ENCODE measurements at places on chromosomes 2 and 18. TPM values are rescaled to one million over a fixed set of nuclear protein-coding genes. Genes with fewer than 3 reads are reported as not detected.

DNA sequence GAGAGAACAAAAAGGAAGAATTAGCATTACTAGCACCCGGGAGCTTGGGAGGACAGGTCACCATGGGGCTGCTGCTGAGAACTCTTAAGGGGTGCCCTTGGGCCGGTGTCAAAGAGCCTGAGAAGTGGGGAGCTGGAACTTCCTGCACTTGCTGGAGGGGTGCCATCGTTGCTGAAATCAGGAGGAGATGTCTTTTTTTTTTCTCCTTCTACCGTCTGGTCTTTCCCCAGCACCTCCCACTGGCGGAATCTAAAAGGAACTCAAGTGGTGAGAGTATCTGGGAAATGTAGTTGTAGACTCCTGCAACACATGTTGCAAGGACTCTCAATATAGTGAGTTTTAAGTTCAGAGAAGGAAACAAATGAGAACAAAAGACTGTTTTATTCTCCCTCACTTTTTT, 6.1 kb upstream of the AMMECR1L start:
- H3K27me3 ChIP-seq = no peaks in the 10 kb centered on the region
- no peak overlapping the region for H3K4me3 ChIP-seq
- no peaks in the 10 kb centered on the region for H3K36me3 ChIP-seq
- H3K4me1 ChIP-seq = peaks cover 8% of the 10 kb centered on the region
- DNase-seq = no peak

DNA sequence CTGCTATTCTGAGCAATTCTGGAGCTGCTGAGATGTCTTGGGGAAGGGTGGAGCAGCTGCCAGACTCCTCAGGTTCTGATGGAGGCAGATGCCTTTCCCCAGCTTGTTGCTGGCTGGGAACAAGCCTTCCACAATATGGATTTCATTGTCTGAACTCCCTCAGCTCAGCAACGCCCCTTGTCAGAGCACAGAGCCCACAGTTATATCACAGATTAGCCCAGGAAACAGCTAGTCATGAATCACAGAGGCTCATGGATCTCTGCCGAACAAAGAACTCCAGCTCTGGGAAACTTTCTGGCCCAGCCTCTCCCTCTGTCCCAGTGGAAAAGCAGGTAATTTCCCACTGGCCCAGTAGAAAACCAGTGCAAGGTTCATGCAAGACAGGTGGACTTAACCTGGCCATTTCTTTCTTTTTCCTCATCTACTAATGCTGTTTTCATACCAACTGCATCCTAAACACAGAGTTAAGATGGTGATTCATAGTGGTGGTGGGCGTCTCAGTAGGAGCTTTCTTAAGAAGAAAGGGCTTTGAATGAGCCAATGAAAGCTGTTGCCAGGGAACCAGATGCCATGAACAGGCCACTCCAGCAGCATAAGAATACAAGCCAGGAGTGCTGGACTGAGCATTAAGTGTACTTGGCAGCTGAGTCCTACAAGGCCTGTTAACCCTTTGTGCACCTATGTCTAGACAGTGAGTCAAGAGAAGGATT, 8.7 kb upstream of the KIAA2012 start:
- no peak overlapping the region for H3K27ac ChIP-seq
- peak; percentile 30 for DNase-seq
- H3K4me1 ChIP-seq = no peaks in the 10 kb centered on the region
- no peaks in the 10 kb centered on the region for H3K36me3 ChIP-seq
- no peak overlapping the region for H3K4me3 ChIP-seq

DNA sequence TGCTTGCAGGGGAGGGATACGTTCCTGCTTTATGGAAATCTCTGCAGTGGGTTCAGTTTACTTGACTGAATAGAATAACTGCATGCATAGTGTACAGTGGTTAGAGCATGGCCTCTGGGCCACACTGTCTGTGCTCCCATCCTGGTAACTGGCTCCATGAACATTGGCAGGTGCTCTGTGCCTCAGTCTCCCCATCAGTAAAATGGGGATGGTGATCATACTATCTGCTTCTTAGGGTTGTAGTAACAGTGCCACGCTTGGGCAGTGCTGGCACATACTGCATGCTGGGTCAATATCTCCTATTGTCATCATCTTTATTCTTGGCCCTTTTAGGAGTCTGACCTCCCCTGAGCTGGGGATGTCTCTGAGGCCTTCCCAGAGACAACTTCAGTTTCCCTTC, 117.3 kb downstream of the CTIF start:
- H3K36me3 ChIP-seq = no peaks in the 10 kb centered on the region
- DNase-seq = no peak

GRCh38 chr2:229431327-229431954, 160.4 kb upstream of the PID1 start:
- H3K4me3 ChIP-seq = no peak overlapping the region
- no peaks in the 10 kb centered on the region for H3K36me3 ChIP-seq
- no peaks in the 10 kb centered on the region for H3K27me3 ChIP-seq
- peak; percentile 26 for DNase-seq
- H3K4me1 ChIP-seq = no peaks in the 10 kb centered on the region

DNA sequence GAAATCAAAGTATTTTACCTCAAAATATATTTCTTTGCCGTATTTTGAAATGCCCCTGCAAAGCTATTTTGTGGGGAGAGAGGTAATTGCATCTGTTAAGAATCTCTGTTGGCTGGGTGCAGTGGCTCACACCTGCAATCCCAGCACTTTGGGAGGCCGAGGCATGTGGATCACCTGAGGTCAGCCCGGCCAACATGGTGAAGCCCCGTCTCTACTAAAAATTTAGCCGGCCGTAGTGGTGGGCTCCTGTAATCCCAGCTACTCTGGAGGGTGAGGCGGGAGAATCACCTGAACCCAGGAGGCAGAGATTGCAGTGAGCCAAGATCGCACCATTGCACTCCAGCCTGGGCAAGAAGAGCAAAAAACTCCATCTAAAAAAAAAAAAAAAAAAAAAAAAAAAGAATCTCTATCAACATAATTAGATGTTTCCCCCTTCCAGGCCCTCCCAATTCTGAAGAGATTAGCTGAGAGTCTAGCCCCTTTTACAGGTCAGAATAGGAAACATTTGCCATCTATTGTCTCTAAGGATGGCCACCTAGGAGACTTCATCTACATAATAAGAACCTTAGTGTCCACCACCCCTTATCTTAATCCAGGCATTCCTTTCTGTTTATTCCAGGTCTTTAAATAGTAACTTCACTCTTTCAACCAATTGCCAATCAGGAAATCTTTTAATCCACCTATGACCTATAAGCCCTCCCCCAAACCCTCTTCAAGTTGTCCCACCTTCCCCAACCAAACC, 3.5 kb upstream of the TRAPPC8 start:
- DNase-seq = no peak
- no peak overlapping the region for H3K4me3 ChIP-seq
- H3K27me3 ChIP-seq = no peaks in the 10 kb centered on the region
- no peaks in the 10 kb centered on the region for H3K36me3 ChIP-seq

DNA sequence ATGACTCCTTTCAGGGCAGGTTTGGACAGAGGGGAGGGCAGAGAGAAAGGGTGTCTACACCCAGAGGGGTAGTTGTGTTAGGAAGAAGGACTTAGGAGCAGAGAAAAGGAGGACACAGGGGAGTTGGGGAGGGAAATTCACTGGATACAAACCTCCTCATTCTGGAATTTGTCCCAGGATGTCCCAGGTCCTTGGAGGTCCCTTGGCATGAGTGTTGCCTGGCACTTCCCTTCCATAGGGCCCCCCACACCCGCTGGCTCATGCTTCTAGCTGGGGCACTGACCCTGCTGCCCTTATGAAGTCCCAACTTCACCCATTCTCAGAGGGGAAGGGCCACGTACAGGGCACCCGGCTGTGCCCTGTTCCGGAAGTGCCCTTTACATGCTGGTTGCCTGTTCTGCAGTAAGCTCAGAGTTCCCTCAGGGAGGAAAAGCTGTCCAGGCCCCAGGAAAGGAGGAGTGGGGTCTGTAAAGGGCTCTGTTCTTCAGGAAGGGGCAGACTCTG, 93.6 kb upstream of the SMAD2 start:
- no peaks in the 10 kb centered on the region for H3K36me3 ChIP-seq
- H3K4me1 ChIP-seq = no peaks in the 10 kb centered on the region
- DNase-seq = no peak
- H3K4me3 ChIP-seq = no peak overlapping the region
- H3K27ac ChIP-seq = no peak overlapping the region
- peaks cover 15% of the 10 kb centered on the region for H3K27me3 ChIP-seq

- H3K27ac ChIP-seq = no peak overlapping the region
- H3K27me3 ChIP-seq = no peaks in the 10 kb centered on the region
- DNase-seq = no peak
- peaks cover 5% of the 10 kb centered on the region for H3K36me3 ChIP-seq
- H3K4me1 ChIP-seq = no peaks in the 10 kb centered on the region
- H3K4me3 ChIP-seq = no peak overlapping the region
Measured at GRCh38 chr2:175158894-175159293, 9.1 kb downstream of the ATF2 start.

DNA sequence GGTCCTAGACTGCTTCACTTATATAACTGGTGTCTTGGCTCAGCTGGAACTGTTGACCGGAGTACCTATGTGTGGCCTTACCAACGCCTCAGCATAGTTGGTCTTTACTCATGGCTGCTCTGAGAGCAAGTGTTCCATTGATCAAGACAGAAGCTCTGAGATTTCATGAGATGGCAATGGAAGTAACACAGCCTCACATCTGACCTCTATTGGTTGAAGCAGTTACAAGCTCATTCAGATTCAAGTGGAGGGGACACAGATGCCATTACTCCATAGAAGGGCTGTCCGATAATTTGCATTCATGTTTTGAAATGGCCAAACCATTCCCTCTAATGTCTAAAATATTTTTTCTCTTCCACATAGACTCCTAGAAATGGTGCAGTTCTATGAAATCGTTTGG, 46.4 kb upstream of the STK39 start:
- DNase-seq = no peak
- H3K27ac ChIP-seq = no peak overlapping the region
- no peaks in the 10 kb centered on the region for H3K4me1 ChIP-seq
- no peaks in the 10 kb centered on the region for H3K27me3 ChIP-seq

GRCh38 chr18:32093102-32093511, 1.4 kb downstream of the RNF138 start:
- H3K4me3 ChIP-seq = peak overlapping the region; percentile 95
- peaks cover 10% of the 10 kb centered on the region for H3K36me3 ChIP-seq
- H3K27ac ChIP-seq = peak overlapping the region; percentile 95
- no peaks in the 10 kb centered on the region for H3K27me3 ChIP-seq

DNA sequence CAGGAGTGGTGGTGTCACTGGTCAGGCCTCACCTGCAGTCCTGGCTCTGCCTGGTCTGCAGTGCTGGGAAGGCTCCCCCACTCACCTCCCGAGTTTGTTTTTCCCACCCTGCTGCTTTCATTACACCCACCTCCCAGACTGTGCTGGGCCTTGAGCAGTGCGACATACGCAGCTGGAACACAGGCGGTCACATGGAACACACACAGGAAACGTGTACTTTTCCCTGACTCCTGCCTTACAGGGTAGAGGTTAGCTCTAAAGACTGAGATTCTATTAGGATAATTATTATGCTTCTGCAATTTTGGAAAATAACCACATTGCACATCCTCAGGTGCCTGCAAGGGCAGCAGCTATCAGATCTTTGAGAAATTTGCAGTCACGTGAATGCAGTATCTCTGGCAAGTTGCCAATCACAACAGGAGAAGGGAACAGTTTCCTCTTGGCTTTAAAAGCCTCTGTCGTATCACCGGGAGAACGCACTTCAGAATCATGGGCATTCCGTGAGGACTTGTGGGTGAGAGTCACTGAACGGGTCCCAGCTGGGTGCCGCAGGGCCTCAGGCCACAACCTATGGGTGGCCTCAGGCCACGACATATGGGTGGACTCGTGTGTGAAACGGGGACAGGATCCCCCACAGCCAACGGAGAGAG, 136.5 kb downstream of the ZNF236 start:
- no peak overlapping the region for H3K4me3 ChIP-seq
- no peaks in the 10 kb centered on the region for H3K4me1 ChIP-seq
- peaks cover 8% of the 10 kb centered on the region for H3K36me3 ChIP-seq

- DNase-seq = no peak
- H3K4me3 ChIP-seq = no peak overlapping the region
- H3K27ac ChIP-seq = no peak overlapping the region
- H3K36me3 ChIP-seq = peaks cover 3% of the 10 kb centered on the region
- peaks cover 64% of the 10 kb centered on the region for H3K27me3 ChIP-seq
Measured at GRCh38 chr2:63049970-63050333, 678 bp upstream of the OTX1 start.

DNA sequence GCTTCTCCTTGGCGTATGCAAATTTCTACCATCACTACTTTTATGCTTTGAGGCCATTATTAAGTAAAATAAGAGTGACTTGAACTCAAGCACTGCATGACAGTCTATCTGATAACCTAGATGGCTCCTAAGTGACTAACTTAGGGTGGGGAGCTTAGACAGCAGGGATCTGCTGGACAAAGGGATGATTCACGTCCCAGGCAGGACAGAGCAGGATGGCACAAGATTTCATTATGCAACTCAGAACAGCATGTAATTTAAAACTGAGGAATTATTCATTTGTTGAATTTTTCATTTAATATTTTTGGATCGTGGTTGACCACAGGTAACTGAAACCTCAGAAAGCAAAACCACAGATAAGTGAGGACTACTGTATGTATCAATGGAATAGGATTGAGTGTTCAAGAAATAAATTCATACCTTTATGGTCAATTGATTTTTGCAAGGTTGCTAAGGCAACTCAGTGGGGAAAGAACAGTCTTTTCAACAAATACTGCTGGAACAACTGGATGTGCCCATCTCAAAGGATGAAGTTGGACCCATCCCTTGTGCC, 115.3 kb downstream of the MBD2 start:
- DNase-seq = no peak
- H3K27me3 ChIP-seq = no peaks in the 10 kb centered on the region
- no peak overlapping the region for H3K27ac ChIP-seq

DNA sequence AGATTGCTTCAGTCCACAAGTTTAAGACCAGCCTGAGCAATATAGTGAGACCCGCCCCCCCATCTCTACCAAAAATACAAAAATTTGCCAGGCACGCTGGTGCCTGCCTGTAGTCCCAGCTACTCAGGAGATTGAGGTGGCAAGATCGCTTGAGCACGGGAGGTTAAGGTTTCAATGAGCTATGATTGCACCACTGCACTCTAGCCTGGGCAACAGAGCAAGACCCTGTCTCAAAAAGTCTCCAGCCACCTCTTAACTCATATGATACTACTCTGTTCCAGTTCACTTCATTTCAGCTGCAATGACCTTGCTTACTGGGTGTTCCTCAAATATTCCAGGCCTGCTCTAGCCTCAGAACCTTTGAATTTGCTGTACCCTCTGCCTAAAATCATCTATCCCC, 11.4 kb downstream of the MEMO1 start:
- H3K27me3 ChIP-seq = no peaks in the 10 kb centered on the region
- no peaks in the 10 kb centered on the region for H3K4me1 ChIP-seq
- no peaks in the 10 kb centered on the region for H3K36me3 ChIP-seq
- H3K4me3 ChIP-seq = no peak overlapping the region
- no peak overlapping the region for H3K27ac ChIP-seq

GRCh38 chr2:234843411-234843810, 108.4 kb upstream of the SH3BP4 start:
- no peak overlapping the region for H3K27ac ChIP-seq
- H3K36me3 ChIP-seq = no peaks in the 10 kb centered on the region
- H3K27me3 ChIP-seq = no peaks in the 10 kb centered on the region
- peak; percentile 10 for DNase-seq
- H3K4me3 ChIP-seq = no peak overlapping the region

The IL1RL2 gene
- 0.34 TPM for polyA plus RNA-seq

The DYNC1I2 gene
- polyA plus RNA-seq = 117 TPM

The SPDYA gene
- not detected for polyA plus RNA-seq

The SETBP1 gene
- 0.54 TPM for polyA plus RNA-seq

The RTKN gene
- polyA plus RNA-seq = 60.7 TPM

The INHA gene
- polyA plus RNA-seq = not detected
